ENCODE measurements at places on chromosomes 5 and 9.

DNA sequence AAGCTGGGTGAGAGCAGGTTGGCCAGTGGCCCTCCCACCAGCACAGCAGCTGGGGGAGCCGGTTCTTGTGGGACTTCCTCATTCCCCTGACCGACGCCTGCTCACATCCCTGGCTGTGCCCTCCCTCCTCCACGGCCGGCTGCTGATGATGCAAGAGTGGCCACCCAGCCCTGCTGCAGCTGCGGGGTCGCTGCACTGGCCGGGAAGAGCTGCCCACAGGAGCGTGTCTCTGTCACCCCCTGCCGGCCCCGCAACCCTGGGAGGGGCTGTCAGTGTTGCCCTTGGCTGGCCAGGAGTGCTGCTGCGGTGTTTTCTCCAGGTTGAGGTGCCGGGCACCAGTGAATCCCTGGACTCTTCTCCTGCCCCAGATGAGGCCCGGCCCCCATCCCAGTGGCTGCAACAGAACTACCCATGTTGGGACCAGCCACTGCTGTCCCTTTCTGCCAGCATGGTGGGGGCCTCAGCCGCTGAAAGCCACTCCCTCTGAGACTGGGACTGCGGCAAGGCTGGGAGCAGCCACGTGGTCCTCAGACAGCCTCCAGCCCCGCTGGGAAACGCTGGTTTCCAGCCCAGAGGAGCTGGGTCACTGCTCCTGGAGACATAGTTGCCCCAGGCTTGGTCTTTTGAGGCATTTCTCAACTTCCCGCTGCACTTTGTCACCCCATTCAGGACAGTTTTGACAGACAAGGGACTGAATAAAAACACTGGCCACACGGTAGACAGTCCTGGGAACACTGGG lies 739 bp downstream of the CARD9 start:
- DNase-seq: peak; percentile 96

- DNase-seq: no peak
These were observed 4.5 kb downstream of the FBXW5 start for GRCh38 chr9:136939996-136940525.

DNA sequence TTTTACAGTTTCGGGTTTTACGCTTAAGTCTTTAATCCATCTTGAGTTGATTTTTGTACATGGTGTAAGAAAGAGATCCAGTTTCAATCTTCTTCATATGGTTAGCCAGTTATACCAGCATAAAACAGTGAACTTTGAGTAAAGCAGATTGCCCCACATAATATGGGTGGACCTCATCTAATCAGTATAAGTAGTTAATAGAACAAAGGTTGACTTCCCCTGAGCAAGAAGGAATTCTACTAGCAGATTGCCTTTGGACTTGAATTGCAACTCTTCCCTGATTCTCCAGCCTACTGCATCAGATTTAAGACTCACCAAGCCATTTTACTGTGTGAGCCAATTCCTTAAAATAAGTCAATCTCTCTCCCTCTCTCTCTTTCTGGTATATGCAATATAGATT lies 173.2 kb downstream of the SNCAIP start:
- no peak for DNase-seq

DNA sequence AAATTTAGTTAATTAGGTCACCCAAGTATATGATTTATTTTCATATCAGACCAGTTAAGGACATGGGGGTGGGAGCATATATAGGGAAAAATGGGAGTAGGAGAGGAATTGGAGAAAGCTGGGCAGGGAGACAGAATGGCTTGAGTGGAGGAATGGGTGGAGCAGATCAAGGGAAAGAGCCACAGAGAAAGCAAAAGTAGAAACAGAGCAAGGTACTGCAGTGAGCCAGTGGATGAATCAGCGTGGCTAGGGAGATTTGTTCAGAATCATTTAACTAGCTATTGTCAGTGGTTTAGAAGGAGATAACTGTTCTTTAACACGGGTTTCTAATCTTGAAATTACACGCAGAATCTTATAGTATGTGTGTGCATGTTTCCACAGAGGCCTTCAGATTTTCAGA lies 37.4 kb downstream of the SNX24 start:
- DNase-seq: no peak

DNA sequence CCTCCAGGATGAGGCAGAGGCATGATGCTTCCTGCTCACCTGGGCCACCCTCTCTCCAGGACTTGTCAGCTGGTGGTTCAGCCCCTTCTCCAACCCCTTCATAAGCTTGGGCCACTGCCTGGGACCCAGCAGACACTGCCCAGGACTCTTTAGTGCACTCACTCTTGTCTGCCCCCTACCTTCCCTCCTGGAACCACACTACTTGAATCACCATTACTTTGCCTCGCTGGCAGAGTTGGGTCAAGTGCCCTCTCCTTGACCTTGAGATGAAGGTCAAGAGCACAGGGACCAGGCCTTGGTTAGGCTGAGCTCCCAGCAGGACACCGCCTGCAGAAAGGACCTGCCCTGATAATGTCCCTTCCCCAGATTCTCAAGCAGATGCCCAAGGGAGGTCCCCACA lies 8.5 kb upstream of the ENDOG start:
- no peak for DNase-seq

DNA sequence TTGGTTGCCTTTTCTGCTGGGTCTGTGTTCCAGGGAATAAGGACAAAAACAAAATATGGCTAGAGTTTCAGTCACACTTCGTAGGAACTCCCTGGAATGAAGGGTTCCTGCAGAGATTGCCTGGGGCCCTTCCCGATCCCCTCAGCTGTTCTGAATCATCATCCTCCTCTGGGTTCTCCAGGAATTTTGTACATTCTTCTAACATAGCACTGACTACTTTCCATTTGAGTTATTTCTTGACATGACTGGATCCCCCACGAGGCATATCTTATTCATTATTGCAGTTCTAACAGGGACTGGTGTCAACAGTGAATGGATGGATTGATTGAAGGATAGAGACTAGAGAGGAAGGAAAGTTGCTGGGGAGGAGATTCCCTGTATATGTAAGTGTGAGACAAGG lies 49.2 kb upstream of the TNC start:
- no peak for DNase-seq

GRCh38 chr5:68848091-68848490 lies 245.7 kb upstream of the SLC30A5 start:
- DNase-seq: no peak

DNA sequence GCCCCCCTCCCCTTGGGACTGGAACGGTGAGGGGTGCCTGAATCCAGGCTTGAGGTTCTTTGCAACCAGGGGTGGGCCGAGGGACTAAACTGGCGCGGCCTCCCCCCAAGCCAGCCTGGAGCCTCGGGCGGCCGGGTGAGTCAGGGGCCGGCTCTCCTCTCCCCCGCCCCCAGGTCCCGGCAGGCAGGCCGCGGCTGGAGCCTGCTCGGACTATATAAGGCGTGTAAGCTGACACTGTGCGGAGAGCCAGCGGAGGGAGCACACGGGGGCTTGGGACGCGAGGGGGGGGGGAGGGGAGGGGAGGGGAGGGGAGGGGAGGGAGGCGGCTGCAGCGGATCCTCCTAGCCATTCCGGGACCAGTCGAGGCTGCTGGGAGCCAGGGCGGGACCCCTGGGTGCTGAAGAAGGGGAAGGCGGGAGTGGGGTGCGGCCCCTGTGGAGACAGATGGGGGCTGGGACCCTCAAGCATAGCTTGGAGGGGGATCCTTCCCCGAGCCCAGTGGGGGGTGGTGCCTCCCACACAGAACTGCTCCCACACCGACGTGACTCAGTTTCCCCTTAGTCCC lies 595 bp downstream of the PDLIM7 start:
- peak; percentile 76 for DNase-seq

Measured in T47D (cell line).